ENCODE measurements at places on chromosomes 5 and 9.

- DNase-seq: no peak
Observed at GRCh38 chr9:10876333-10876732, 263.5 kb upstream of the PTPRD start.

GRCh38 chr5:171483551-171484135, 64.2 kb downstream of the FGF18 start:
- peak; percentile 22 for DNase-seq

DNA sequence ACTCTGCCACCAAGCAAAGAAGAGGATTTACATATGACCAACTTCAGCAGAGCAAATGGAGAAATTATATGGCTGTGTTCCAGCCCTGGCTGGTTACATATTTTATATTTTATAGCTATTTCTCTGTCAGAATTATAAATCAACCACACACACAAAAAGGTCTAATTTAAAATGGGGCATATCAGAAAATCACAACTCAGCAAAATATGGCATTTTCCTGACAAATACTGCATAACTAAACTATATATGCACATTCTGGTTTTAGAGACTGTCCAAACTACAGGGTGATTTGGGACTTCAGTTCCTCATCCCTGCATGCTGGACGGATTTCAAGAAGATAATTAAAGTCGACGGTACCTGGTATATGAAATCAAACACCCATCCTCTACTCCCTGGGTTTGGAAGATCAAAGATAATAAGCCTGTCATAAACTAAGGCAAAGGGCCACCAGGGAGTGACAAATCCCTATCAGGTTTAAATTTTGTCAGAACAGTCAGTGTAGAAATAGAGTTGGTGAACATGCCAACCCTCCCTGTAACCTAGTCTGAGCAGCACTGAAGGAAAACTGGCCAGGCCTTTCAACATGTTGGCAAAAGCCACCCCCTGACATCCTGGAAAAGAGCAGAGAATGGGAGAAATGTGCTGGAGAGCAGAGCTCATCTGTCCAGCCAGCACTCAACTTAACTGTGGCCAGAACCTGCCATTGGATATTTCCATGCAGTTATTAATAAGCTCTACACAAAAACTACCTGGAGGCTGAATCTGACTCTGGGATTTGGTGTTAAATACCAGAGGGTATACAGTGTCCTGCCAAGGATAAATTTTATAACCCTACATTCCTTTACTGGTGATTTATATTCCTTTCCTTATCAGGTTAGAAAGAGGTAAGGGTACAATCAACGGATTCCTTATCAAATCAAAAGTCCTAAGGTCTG, 235.7 kb downstream of the ENC1 start:
- DNase-seq: no peak

- no peak for DNase-seq
Observed at GRCh38 chr5:113118298-113118697, 141.7 kb downstream of the DCP2 start.

DNA sequence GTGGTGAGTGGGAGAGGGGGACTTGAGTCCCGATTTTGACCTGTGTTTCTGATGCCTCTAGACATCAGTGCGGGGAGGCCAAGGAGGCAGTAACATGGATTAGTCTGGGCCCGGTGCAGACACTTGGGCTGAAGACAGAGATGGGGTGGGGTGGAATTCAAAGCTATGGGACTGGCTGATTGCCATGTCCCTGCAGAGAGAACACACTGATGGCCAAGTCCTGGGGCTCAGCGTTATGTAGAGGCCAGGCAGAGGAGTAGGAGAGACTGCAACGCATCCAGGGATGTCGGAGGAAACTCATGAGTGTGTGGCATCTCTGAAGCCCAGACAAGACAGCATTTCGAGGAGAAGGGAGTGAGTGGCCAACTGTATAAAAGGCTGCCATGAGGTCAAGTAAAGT, 30.1 kb downstream of the PSD2 start:
- no peak for DNase-seq

GRCh38 chr9:132857616-132858342, 20.3 kb downstream of the AK8 start:
- no peak for DNase-seq

- DNase-seq: no peak
Observed at GRCh38 chr5:127893232-127893631, 190.0 kb downstream of the CCDC192 start.

DNA sequence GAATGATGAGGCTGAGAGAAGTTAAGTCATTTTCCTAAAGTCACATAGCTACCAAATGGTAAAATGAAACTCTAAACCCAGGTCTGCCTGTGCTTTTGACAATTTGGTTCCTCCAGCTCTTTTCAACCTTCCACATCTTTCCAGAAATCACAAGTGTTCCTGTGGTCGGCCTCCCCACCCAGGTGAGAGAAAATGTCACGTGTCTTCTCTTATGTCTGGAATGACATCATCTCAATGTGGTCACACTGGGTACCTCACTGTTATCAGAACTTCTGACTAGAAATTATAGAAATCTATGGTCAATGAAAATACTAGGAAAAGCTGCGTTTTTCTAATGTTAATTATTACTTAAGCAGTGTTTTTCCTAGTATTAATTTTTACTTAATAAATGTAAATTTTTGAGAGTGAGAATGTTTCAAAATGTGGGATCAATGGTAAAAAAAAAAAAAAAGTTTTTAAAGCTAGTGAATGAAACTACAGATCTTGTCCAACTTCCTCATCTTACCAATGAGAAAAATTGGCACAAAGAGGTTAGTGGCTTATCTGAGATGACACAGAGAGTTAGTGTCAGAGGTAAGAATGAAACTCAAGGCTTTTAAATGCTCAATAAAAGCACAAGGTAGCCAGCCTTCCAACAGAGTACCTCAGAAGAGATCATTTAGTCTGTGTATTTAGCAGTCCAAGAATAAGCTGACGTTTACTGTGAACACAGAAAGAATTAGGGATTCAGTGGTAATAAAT, 228.7 kb upstream of the NR4A3 start:
- no peak for DNase-seq

- no peak for DNase-seq
Observed at GRCh38 chr5:140055152-140055551, 12.1 kb upstream of the NRG2 start.

DNA sequence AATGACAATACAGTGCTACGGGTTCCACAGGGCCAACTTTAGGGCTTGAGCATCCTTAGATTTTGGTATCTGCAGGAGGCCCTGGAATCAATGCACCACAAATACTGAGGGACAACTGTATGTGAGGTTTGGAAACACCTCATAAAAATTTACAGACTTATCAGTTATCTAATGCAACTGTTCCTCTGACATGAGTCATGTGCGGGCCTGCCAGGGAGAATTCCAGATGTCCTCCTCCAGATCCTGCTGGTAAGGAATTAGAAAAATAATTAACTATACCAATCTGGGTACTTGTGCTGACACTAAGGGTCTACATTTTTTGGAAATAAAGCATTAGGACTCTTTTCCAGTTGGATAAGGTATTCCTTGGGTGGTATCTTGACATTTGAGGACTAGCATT, 333.3 kb downstream of the ARRDC3 start:
- no peak for DNase-seq

DNA sequence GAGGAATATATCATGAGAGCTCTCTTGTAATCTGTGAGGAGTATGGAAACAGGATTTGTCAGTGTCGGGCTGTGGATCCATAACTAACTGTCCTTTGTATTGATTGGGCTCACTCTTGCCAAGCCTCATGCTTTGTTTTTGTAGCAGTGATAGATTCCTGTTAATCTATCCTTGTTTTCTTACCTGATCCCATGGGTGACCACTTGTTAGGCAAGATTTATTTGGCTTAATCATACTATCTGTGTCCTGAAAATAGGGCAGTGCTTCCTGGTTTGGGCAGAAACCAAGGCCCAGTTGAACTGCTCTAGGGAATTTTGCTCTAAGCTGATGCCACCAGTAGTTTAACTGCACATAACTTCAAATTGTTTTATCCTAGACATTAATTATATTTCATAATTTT, 6.1 kb downstream of the NDFIP1 start:
- no peak for DNase-seq

GRCh38 chr5:175696139-175696854, 38.4 kb downstream of the HRH2 start:
- DNase-seq: peak; percentile 97

DNA sequence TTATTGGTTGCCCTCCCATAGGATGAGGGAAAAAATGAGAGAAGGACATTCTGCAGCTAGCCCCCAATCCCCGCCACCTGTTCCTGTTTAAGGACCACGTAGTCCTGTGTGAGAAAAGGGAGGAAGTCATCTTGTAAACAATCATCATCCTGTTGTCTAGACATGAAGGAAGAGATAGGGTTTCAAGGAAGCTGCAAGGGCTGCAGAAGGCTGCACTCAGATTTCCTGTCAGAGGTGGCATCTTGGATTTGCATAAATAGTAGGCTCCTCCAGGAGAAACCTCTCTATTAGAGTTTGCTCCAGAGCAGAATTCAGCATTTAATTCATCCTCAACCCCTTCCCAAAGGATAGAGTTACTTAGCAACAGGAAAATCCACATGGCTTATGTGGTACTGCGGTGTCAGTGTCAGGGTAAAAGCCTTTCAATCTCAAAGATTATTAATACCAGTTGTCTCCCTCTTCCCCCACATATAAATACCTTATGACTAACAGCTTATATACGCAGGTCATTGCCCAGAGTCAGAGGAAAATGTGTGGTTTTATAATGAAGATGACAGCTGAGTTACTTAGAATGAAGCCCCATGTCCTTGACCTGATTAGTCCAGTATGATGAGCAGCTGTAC, 4.6 kb upstream of the DNAJC18 start:
- no peak for DNase-seq

DNA sequence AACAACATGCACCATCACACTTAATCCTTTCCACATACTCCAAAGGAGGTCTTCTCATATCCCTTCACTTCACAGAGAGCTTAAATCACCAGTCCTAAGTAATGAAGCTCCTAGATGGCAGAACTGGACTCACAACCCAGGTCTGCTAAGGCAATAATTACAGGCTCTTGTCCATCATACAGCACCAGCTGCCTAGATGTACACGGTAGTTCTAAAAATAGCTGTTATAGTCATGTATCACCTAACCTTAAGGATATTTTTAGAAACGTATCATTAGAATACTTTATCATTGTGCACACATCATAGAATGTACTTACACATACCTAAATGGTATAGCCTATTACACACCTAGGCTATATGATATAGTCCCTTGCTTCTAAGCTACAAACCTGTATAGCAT, 644.6 kb upstream of the RGMB start:
- no peak for DNase-seq

GRCh38 chr5:126137891-126138280, 285.3 kb upstream of the GRAMD2B start:
- DNase-seq: no peak

GRCh38 chr5:78985116-78985724, at the start of gene ARSB:
TSS of gene ARSB (minus strand) at chr5:78985310. CDS start at chr5:78985248, 62 bp downstream.
- DNase-seq: peak; percentile 26

DNA sequence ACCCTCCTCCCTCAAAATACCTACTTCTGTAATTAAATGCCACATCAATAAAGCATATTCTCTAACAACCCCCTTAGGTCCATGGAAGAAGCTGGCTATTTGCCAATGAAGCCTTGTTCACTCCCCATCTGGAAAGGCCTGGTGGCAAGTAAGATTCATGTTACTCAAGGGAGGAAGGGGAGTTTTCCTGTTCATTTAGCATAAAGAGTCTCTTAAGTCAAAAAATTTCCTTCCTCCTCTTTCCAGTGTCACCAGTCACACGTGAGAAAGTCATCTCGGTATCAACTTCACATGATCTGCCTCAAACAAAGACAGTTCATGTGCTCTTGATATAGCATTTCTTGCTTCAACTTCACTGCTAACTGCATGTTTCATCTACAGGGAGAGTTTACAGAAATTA, 32.7 kb upstream of the RIC1 start:
- DNase-seq: no peak

- no peak for DNase-seq
Observed at GRCh38 chr9:5825223-5825622, 7.7 kb downstream of the ERMP1 start.

DNA sequence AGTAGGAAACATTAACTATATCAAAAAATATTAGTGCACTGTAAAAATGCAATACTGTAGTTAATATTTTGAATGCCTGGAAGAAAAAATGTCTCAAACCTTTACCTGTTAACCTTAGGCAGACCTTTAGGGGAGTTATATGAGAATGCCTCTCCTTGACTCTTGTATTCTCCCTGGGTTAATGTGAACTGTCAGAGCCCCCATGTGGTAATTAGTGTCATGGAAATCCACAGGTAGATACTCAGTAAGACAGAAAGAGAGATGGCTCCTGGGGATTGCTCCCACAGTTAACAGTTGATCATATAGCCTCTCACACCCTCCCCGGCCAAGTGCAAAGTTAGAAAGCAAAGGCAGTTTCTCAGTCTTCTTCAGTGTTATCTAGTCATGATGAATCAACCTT, 742.8 kb downstream of the NR2F1-AS1 start:
- DNase-seq: no peak

DNA sequence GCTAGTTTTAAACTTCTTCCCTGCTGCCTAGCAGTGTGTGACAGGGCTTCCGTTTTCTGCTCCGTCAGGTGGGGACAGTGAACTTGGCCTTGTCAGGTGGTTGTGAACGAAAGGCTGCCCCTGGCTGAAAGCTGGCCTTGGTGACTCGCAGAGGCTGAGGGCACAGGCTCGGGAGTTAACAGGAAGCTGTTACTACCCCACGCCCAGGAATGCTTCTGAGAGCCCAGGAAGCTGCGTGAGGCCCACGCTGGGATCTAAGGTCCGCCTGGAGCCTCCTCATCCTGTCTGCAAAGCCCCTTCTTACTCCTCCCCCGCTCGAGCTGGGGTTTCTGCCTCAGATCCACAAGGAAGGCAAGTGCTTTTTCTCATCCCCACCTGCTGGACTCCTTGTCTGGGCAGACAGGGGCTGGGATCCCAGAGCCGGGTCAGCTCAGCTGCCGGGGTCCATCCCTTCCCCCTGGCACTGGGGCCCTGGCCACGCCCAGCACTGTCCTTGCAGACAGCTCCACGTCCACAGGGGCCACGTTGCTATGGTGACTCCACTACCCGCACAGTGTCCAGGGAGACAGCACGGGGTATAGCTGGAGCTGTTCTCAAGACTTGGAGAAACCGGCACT, 124.7 kb upstream of the TBC1D2 start:
- peak; percentile 96 for DNase-seq

DNA sequence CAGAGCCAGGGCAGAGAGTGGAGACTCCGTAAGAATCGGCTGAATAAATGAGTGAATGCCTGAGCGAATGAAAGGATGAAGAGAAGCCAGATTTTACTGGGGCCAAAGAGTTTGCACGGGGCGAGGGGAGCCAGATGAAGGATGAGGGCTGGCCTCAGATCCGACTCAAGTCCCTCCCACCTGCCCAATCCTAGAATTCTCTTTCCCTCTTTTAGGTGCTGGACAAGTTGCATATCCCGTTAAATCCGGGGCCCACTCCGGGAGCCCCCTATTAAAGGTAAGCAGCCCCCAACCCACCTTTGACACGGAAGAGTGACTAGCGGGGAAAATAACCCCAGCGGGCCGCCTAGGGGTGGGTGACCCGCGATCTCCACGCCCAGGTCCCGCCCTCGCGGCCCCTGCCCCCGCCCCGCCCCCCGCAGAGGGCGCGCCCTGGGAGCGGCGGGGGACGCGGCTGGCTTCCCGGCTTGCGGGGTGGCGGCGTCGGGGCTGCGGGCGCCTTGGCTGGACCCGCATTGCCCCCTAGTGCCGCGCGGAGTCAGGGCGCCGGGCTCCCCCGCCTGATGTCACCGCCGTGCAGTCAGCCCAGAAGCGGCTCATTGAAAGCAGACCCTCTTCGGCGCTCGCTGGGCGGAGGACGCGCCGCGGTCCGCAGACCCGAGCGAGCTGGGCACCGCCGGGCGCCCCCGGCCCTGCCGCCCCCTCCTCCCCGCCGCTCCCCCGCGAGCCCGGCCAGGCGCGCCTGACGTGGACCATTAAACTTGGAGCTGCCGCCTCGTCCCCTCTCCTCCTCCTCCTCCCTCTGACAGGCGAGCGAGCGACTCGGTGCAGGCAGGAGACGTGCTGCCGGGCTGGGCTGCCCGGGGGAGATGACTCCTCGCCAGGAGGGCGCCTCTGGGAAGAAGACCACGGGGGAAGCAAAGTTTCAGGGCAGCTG, at the start of gene ADRA1B:
Gene ADRA1B (plus strand): TSS at position 579 of the 937 bp plus-strand sequence. CDS start 424 bp downstream, outside the sequence.
- DNase-seq: peak; percentile 68

Measured in large intestine (tissue), 12 donors.